ENCODE measurements at places on chromosomes 12 and 14. TPM values are rescaled to one million over a fixed set of nuclear protein-coding genes. Genes with fewer than 3 reads are reported as not detected.

GRCh38 chr12:117119592-117120198 lies 20.5 kb upstream of the TESC start:
- DNase-seq, result peak; percentile 65

DNA sequence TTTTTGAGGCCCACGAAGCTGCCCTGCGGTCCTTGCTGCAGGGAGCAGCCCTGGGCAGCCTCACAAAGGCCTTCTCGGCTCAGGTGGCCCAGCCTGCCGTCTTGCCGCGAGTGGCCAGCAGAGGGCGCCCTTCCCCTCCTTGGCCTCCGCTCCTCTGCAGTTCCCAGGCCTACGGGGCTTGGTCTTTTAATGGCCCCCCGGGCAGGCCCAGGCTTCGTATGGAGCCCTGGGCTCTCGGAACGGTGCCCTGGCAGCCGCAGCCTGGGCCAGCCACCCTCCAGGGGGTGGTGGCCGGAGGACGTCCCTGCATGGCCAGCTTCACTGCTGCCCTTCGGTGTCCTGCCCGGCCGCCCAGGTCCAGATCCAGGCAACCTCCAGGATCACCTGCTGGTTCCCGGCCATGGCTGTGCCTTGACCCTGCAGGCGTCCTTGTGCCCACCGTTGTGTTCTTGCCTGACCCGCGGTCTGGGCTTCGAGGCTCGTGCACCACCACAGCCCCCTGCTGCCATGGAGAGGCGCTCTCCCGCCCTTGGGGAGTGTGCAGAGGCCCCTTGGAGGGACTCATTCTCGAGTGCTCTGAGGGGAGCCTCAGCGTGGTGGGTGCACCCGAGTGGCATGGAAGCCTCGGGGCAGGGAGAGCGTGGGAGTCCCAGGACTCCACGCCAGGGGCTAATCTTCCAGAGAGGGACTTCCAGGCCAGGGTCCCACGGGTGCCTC lies 9.4 kb downstream of the ASPG start:
- DNase-seq, result peak; percentile 71

DNA sequence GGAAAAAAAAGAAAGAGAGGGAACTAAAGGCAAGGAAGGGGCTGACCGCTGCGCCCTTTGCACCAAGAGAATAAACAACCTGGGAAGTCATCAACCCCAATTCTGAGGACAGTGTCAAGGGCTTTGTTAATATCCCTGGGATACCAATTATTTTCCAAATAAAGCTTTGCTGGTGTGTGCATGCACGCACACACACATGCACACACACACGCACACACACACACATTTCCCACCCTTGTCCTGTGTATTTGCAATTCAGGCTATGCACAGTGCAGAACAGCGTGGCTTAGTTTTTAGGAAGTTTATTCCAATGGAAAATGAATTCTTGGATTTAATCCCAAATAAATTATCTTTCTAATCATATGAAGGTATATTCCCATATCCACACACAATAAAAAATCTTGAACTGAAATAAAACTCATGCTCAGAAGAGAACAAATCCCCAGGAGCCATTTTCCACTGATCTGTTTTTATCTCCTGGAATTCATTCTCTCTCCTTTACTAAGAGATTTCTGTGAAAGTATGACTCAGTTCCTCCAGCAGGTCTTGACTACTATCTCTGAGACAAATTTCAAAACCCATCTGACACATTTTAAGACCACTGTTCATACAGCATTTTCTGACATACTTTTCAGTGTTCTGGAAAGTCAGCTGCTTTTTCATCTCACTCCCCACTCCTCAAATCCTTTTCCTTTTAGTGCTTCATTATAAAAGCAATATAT lies 334.4 kb upstream of the ATP2B1 start:
- no peak for DNase-seq

The OTX2 gene
- not detected for total RNA-seq

The SALL2 gene
- total RNA-seq, result 3.1 TPM

GRCh38 chr14:50452979-50453705 lies 56.5 kb upstream of the CDKL1 start:
- DNase-seq, result no peak

The KSR2 gene
- total RNA-seq, result not detected

The TSPAN11 gene
- 1.9 TPM for total RNA-seq

- DNase-seq, result no peak
Observed at GRCh38 chr14:101077481-101078074, 174.1 kb upstream of the RTL1 start.

DNA sequence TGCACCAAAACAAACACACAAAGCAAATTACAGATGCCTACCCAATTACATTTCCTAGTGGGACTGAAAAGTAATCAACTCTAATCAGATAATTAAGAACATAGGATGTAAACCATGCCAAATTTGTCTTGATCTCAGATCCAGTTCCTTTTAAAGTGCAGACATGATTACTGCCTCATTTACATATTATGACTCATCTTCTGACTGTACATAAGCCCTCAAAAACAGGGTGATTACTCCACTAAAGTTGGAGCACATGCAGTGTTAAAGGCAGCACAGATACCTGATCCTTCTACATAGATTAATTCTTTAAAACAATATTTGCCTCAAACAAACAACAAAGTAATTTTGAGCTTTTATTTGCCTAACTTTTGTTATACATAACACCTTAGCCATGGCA lies 337.2 kb downstream of the RPS29 start:
- DNase-seq, result no peak

The CCDC184 gene
- total RNA-seq, result 0.97 TPM

The KITLG gene
- total RNA-seq, result 10.1 TPM

The SOS2 gene
- total RNA-seq, result 29.5 TPM

DNA sequence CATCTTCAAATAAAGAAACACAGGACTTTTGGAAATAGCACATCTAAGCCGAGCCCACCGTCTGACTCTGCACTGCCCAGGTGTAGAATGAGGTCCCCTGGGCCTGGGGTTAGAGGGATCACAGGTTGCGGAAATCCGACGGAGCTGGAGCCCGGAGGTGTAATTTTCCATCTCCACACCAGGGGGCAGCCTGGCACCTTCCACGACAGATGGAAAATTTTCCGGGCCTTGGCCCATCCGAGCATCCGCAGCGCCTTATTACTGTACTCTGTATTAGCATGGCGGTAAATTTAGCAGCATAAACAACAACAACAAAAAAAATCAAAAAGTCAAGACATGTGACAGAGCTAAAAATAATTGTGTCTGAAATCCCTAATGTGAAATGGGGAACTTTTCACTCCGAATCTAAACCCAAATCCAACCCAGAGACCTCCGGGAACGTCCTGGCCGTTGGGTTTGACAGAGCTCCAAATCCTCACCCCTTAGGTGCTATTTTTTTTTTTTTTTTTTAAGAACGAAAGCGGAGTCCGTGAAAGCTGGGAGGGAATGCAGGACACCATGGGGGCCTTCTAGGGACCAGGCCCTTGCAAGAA lies 93.9 kb downstream of the KSR2 start:
- DNase-seq, result peak; percentile 76

GRCh38 chr14:75077794-75078193 lies 8.4 kb downstream of the ZC2HC1C start:
- DNase-seq, result no peak

DNA sequence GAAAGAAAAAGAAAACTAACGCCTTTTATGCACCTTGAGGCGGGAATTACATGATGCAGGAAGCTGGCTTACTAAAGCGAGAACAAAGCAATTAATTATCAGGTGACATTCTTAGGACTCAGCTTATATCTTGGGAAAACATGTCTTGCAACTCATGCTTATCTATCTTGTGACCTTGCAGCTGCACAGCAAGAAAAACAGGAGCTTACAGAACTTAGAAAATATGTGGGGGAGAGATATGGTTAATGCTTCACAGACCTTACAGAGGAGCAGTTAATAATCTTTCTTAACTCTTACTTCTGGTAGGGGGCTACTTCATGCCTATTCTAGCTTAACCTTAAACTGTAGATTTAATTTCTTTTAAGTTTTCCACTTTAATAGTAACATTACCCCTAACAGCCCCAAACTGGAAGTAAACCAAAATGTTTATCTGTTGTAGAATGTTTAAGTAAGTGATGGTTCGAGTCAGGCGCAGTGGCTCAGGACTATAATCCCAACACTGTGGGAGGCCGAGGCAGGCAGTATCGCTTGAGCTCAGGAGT lies 13.2 kb upstream of the OR11G2 start:
- DNase-seq, result no peak

DNA sequence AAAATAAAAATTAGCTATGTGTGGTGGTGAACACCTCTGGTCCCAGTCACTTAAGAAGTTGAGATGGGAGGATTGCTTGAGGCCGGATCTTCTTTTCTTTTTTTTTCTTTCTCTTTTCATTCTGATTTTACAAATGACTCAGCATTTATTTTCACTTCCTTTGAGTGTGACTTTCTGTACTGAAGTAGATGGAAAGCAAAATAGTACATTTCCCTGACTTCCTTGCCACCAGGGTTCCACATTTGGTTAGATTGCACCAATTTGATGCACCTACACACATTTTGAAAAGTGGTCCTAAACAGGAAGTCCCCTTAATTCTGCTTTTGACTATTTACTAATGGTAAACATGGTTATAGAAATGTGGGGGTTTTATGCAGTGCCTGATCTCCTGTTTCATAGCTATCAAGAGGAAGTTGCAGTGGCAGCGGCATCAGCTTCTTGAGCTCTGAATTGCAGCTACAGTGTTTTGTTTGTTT lies 13.0 kb upstream of the LEMD3 start:
- DNase-seq, result no peak

GRCh38 chr12:62516927-62517326 lies 50.3 kb downstream of the MON2 start:
- no peak for DNase-seq

Measured in Right ventricle myocardium superior (tissue), 1 donor.